ENCODE measurements at places on chromosomes 13 and 19.

DNA sequence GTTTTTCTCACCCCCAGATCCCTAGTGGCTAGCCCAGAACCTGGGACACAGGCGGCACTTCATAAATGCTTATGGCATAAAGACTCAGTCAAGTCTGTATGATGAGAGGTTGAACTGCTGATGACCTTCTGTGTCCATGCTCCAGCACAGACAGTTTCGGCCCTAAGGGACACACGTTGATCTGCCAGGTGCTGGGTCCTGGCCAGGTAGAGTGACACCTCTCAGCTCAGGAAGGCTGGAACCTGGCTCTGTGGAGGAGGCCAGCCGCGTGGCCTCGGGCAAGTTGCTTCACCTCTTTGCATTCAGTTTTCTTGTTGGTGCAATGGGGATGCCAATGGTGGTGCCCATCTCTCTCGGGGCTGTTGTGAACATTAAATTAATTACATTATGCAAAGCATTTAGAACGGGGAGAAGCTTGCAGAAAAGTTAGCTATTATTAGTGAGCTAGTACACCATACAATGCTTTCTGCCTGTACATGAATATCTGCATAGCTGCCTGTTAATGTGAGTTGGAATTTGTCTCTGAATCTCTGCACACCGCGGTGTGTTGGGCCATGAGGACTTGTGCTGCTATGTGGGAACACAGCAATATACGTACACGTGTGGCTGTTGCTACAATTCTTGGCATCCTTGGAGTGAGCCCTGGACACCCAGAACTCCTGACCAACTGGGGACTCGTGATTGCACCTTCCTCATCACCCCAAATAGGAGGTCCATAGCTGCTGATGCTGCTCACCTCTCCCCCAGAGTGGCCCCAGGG is 8.4 kb downstream of the GADD45B start:
- no peak for DNase-seq

GRCh38 chr19:1364070-1364704 is 19.5 kb upstream of the NDUFS7 start:
- no peak for DNase-seq

DNA sequence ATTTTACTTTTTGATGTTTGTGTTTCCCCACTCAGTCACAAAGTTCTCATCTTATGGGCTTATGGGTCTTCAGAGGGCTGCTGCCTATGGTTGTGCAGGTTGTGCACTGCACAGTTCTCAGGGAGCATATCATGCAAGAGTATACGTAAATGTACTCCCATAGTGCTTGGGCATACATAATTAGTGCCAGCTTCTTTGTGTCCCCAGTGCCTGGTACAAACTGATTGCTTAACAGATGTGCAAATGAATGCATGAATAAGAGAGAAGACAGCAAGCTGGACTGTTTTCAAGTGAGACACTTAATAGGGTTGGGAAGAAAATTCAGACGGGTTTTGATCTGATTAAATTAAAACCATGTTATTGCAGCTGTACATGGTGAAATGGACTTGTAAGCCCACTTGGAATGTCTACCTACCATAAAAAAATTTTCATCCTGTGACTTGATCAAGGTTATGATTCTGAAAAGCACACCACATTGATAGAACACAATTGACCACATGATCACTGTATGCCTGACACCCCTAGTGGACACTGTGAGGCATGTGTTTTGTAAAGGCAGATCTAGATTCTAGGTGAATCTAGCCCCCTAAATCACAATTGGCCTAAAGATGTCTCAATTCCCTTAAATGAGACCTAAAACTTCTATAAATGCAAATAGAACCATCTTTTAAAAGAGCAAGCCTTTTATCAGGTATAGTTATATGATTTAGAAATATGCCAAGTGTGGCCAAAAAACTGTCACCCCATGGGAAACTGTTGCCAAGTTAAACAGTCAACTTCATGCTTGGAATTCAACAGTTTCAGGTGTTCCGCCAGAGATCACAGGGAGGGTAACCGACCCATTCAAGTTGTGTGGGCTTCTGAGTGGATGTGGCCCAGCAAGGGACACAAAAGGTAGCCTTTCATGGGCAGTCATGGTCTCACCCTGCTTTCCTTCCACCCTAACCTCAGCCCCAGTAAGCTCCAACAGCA is 27.9 kb downstream of the FAM124A start:
- DNase-seq = no peak

- DNase-seq = no peak
These were observed 3.7 kb upstream of the MKNK2 start for GRCh38 chr19:2054763-2055162.

GRCh38 chr13:81406639-81407292 is 1065.8 kb upstream of the SPRY2 start:
- no peak for DNase-seq

GRCh38 chr19:52716522-52716921 is 18.3 kb downstream of the ZNF611 start:
- DNase-seq = no peak

DNA sequence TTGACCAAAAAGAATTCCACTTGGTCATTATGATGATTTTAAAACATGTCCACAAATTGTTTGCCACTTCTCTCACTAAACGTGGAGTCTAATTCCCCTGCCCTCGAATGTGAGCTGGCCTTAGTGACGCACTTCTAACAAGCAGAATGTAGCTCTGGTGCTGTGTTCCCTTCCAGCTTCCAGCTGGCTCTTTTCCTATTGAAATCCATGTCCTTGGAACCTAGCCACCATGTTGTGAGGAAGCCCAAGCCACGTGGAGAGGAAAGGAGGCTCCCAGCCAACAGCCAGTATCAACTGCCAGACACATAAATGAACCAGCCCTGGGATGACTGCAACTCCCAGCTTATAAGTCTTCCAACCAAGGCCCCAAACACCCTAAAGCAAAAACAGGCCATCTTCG is 23.6 kb upstream of the CEBPA start:
- no peak for DNase-seq

- DNase-seq = no peak
These were observed 3.2 kb downstream of the ZNF441 start for GRCh38 chr19:11769995-11770394.

DNA sequence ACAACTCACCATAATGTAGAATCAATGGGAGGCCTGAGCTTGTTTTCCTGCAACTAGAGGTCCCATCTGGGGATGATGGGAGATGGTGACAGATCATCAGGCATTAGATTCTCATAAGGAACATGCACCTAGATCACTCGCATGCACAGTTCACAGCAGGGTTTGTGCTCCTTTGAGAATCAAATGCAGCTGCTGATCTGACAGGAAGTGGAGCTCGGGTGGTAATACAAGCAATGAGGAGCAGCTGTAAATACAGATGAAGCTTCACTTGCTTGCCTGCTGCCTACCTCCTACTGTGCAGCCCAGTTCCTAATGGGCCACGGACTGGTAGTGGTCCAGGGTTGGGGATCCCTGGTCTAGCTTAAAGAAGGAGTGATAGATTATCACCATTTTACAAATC is 33.0 kb downstream of the KPNA3 start:
- DNase-seq = no peak

- no peak for DNase-seq
These were observed 1576.7 kb downstream of the SLITRK1 start for GRCh38 chr13:82305588-82305987.

- no peak for DNase-seq
These were observed 11.6 kb upstream of the RAP2A start for GRCh38 chr13:97422118-97423054.

GRCh38 chr19:4516199-4516938 is 1.9 kb downstream of the PLIN4 start:
- no peak for DNase-seq

DNA sequence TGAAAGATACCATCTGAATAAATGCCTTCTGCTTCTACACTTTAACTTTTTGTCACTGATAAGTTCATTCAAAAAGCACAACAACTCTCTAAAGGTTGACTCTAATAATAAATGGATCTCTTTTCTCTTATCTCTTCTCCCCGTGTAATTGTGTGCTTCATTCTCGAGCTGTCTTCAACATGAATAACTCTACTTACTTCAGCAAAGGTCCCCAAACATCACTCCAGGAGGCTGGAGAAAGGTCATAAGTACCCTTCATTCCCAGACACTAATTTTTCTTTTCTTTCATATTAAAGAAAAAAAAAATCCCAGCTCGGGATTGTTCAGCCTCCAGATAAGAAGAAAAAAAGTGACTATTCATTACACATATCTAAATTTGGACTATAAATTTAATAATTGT is 222.2 kb downstream of the FOXO1 start:
- DNase-seq = no peak

GRCh38 chr19:8340341-8341096 is 2.5 kb downstream of the KANK3 start:
- no peak for DNase-seq

- no peak for DNase-seq
These were observed 14.7 kb downstream of the PIN1 start for GRCh38 chr19:9849791-9850190.

GRCh38 chr13:23510979-23511735 is 59.1 kb upstream of the TNFRSF19 start:
- no peak for DNase-seq

DNA sequence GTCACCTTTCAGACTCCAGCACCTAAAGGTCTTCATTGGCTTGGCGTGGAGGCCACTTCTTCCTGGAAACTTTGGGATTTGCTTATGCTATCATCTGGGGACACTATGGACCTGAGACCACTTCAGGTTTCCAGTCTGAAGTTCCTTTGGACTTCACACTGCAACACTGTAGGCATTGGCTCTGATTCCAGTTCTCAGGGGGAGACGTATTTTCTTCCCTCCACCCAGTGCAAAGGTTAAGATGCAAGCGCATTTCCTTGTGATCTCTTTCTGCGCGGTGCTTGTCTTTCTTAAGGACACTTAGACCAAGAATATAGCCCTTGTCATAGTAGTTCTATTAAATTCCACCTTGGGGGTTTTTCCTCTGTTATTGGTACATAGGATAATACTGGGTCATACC is 299.8 kb downstream of the TSHZ3 start:
- DNase-seq = no peak

DNA sequence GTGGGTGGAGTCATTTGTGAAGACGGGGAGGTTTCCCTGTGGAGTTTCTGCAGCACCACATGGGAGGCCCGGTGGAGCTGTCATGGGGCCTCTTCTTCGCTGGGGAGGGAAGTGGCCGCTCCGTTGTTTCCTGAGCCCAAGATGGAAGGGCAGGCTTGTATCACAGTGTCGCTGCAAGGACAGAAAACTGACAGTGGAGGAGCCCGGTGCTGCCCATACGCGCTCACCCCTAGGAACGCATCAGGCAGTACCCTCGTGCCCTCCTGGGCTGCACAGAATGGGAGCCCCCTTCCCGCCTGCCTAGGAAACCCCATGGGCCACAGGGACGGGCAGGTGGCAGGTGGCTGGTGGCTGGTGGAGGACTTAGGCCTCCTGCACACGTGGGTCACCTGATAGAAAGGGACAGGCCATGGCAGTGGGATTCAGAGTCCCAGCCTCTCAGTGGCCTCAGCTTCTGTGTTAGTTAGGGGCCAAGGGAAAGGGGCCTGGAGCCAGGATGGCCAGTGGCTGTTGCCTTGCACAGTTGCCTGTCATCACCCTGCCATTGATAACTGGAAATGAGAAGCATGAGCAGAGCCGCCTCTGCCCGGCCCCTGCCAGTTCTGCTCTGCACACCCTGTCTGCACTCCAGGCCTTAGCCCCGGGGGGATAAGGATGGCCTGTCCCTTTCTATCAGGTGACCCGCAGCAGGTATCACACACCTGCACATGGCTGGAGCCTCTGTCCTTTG is 7.6 kb downstream of the COL4A2 start:
- no peak for DNase-seq

- DNase-seq = peak; percentile 15
These were observed 1.0 kb downstream of the ZNF253 start for GRCh38 chr19:19866611-19867248.

GRCh38 chr19:35153701-35154524 is 622 bp upstream of the FXYD5 start:
- peak; percentile 51 for DNase-seq

- DNase-seq = no peak
These were observed 478.1 kb upstream of the NBEA start for GRCh38 chr13:34464011-34464410.

DNA sequence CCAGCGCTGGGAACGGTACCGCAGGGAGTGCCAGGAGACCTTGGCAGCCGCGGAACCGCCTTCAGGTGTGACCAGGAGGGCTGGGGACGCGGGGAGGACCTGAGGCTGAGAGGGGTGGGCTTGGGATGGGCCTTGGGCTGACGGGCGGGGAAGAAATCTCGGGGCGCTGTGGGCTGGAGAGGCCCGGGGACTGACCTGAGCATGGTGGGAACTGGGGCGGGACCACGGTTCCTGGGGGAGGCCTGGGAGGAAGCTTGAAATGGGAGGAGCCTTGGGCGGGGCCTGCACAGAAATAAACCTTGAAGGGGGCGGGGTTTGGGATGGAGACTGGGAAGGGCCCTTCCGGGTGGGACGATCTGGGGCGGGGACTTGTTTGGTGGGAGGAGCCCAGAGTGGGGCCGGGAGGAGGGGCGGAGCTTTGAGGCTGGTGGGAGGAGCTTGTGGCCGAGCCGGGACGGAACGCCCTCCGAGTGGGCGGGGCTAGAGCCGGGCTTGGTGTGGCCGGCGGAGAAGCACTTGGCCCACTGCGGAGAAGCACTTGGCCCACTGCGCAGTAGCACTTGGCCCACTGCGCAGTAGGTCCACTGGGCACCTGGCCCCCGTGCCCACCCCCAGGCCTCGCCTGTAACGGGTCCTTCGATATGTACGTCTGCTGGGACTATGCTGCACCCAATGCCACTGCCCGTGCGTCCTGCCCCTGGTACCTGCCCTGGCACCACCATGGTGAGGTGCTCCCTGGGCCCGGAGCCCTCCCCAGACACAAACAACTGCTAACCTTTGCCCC is 2.8 kb downstream of the GIPR start:
- DNase-seq = peak; percentile 14

DNA sequence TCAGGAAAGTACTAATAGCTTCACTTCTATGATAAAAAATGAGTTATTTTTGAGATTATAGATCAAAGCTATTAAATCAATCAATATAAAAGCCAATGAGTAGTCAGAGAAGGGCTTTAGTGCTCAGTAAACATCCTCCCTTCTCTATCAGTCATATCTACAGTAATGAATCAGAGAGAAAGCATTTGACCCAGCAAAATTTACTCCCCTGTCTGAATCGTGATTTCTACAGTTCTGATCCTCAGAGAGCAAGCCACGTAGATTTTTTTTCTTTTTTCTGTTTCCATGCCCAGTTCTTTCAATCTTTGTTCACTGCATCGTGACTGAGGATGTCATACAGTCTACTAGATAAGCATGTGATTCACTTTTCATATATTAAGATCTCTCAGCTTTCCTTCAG is 16.2 kb upstream of the MBNL2 start:
- no peak for DNase-seq

GRCh38 chr13:20016649-20017364 is 58.3 kb downstream of the ZMYM2 start:
- DNase-seq = no peak

DNA sequence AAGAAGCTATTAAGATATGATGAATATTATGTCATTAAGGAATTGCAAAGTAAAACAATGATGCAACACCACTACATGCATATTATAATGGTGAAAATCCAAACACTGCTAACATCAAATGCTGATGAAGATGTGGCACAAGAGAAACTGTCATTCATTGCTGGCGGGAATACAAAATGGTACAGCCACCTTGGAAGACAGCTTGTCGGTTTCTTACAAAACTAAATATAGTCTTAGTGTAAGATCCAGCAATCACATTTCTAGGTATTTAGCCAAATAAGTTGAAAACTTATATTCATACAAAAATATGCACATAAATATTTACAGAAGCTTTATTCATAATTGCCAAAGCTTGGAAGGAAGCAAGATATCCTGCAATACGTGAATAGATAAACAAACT is 114.9 kb upstream of the EDNRB start:
- no peak for DNase-seq

Measured in activated CD4-positive, CD25-positive, alpha-beta regulatory T cell (primary cell).